HS-27A (cell line): ENCODE measurements at places on chromosomes 11 and 22.

- no peak for DNase-seq
These were observed 58.8 kb downstream of the CHRDL2 start for GRCh38 chr11:74672332-74672955.

- DNase-seq, result no peak
These were observed 5.6 kb downstream of the CD5 start for GRCh38 chr11:61107888-61108287.

DNA sequence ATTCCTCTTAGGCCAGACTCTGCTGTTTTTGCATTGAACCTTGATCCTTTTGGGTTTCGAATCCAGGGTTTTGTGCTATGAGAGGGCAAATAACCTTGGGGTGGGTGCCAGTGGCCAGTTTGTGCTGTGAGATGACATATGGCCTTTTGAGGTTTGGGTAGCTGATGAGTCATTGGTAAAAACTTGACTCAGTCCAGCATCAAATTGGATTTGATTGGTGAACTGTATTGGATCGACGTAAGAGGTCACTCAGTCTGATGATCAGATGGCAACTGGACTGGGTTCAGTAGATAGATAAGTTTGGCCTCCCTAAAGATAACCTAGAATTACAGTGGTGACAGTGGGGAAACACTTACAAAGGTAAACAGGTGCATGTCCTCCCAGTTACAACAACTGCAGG is 41.0 kb upstream of the XKR3 start:
- peak; percentile 68 for DNase-seq

- no peak for DNase-seq
These were observed 3.4 kb downstream of the OR10A6 start for GRCh38 chr11:7927635-7928034.

- DNase-seq, result no peak
These were observed 14.0 kb downstream of the RPUSD4 start for GRCh38 chr11:126197277-126197939.

GRCh38 chr11:83349296-83349695 is 63.1 kb upstream of the CCDC90B start:
- no peak for DNase-seq

GRCh38 chr11:27512238-27512637 is 5.7 kb upstream of the LIN7C start:
- no peak for DNase-seq

DNA sequence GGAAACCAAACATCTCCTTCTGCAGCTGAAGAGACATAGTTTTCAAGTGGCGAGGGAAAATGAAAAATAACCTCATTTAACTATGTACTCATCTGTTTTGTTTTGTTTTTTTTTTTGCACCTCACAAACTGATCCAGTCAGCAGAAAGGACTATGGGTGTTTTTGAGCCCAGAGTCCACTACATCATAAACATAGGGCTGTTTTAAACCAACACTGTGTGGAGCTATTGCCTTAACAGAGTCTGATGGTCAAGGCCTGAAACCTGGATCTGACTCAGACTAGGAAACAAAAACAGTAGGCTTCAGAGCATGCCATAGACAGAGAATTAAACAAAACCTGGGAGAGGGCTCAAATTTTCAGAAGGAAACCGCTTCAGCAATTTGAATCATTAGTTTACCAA is 99.3 kb upstream of the FSHB start:
- no peak for DNase-seq

DNA sequence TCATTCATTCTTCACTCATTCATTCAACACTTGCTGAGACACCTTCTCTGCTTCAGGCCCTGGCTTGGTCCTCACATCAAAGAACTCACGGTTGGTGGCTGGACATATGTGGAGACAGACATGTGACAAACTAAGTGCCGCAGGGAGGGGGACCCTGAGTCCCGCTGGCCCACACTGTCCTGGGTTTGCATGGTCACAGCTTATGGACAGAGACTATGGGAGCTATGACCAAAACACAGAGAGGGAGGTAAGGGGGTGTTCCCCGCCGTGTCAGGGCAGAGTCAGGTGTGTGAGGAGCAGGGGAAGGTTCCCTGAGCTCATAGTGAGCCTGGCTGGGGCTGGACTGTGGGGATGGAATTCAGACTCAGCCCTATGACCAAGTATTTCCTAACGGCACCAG is 123.1 kb downstream of the MPPED1 start:
- no peak for DNase-seq

GRCh38 chr22:27220339-27220738 is 563.0 kb downstream of the MIAT start:
- DNase-seq, result no peak

GRCh38 chr11:130523166-130523565 is 74.7 kb downstream of the ADAMTS15 start:
- DNase-seq, result no peak

- DNase-seq, result no peak
These were observed 13.6 kb downstream of the MRGPRD start for GRCh38 chr11:68966894-68967780.

DNA sequence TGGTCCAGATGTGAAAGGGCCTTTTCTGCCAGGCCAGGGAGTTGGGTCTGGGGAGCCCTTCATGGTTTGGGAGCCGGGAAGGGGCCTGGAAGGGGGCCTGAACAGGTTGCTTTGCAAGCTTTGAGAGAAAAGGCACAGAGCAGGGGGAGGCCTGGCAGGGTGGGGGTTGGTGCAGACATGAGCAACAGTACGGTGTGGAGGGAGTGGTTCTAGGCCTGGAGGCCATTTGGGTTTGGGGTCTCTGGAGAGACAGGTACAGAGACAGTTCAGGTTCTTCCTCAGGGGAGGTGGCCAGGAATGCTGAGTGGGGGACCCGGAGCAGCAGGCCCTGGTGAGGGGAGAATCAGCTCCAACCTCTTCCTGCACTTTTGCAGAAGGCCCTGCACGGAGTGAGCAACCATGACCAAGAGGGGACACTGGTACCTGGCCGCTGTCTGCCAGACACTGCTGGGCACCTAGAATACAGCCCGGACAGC is 1.4 kb downstream of the KDELR3 start:
- DNase-seq, result no peak

- no peak for DNase-seq
These were observed 35.7 kb downstream of the DAGLA start for GRCh38 chr11:61715867-61716266.

DNA sequence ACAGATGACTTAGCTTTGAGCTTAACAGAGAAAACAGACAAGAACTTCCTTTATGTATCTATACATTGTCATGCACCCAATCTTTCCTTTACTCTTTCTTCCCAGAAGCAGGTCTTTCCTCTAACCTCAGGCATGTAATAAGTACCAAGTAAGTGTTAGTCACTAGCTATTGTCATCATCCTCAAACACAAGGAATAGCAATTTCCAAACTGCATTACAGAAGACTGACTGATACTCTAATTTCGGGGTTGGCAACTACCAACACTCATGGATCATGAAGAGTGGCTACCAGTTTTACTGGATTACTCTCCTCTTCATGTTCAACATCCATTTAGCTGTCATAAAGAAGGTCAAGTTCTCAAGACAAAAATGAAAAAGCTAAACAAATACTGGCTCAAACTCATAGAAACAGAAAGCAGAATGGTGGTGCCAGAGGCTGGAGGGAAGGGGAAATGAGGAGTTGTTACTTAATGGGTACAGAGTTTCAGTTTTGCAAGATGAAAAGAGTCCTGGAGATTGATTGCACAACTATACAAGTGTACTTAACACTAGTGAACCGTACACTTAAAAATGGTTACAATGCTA is 111.6 kb downstream of the SIK3 start:
- no peak for DNase-seq

GRCh38 chr11:112156956-112157766 is 6.7 kb downstream of the IL18 start:
- peak; percentile 84 for DNase-seq

- DNase-seq, result no peak
These were observed 17.7 kb upstream of the SMIM35 start for GRCh38 chr11:118104491-118104890.

DNA sequence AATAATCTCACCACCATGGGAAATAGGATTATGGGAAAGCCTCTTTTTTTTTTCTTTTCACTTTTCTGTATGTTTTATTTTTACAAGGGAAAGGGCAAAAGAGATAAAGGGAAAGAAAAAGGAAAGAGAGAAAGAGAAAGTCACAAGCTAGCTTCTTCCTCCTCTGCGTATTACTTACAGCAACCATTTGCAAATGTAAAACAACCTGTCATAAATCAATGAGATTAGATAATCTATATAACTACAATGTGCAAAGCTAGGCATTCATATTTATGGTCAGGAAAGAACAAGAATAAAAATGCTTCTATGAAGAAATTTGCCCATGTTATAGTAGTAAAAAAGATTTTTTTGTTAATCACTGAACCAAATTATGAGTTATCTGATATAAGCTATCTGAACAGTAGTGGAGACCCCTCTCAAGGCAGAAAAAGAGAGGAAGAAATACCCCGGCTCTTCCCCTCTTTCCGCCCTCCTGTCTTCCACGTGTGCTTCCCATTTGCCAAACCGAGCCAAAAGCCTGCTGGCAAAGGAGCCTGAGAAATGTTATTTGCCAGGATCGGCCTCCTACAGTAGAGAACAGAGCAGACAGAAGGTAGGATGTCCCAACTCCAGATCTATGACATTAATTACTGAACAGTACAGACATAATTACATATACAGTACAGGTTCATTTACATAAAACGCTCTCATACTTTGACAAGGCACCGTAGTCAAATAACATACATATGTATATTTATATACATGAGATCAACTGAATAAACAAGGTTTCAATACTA is 50.2 kb downstream of the ARHGAP32 start:
- DNase-seq, result no peak

- DNase-seq, result no peak
These were observed 20.3 kb upstream of the DGKZ start for GRCh38 chr11:46326813-46327416.

- DNase-seq, result no peak
These were observed 386.3 kb downstream of the AASDHPPT start for GRCh38 chr11:106463796-106464201.

GRCh38 chr11:128596250-128596649 is 8.9 kb upstream of the ETS1 start:
- DNase-seq, result no peak

GRCh38 chr22:43090130-43090789 is 1.1 kb upstream of the TTLL1 start:
- DNase-seq, result peak; percentile 51

DNA sequence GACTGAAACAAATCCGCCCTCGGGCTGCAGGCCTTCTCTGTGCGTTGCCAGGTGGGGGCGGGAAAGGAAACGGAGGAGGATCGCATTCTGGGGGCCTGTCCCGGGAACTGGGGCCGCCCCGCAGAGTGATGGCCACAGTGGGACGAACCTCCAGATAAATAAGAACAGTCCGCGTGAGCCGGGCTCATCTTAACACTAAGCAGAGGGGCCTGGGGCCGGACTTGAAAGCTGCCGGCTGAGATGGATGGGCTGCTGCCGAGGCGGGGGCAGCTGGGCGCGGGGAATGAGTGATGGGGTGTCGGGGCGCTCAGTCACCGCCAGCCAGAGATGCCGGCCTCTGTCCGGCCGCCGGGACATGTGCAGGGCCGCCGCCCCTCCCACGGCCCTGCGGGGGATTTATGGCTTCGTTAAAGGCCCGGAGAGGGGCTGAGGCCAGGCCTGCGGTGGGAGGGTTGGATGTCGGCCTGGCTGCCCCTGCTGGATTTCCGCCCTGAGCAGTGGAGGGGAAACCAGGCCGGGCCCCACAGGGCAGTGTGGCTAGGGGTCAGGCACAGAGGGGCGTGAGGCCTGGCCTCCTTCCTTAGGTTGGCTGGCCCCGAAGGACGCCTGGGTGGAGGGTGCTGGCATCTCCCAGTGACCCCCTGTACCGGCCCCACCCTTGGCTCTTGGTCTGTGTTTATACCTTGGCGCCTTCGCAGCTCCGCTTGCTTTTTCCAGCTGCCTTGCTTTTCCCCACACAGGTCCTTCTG is 45.3 kb upstream of the CD82 start:
- no peak for DNase-seq

DNA sequence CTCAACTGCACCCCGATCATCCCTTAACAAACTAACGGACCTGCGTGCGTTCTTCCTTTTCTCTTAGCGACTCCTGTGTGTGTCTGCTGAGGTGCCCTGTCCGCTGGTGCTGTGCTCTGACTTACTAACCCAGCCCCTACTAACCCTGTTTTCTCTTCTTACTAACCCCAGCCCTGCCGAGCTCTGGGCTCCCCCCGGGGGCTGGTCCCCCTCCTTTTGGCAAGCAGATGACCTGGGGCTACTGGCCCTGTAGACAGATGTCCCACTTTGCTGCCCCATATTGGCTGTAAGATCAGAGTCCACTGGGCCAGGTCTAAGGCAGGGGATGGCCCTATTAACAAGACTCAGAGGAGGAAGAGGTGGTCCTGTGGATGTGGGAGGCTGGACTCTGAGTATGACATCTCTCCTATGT is 14.7 kb downstream of the MIAT start:
- DNase-seq, result no peak

DNA sequence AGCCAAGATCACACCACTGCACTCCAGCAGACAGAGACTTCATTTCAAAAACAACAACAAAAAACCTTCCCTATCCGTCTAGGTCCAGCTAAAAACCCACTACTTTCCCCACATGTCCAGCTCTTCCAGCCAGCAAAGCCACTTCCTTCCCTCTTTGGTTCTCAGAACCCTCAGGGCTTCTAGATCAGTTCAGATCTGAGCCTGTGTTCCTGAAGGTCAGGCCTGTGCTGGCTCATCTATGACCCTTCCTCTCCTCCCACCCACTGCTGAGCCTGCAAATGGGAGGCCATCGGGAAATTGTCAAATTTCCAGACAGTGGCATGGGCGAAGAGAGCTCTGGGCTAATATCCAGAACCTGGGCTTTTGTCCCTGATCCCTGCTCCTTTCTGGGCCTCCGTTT is 37.8 kb downstream of the SLCO2B1 start:
- no peak for DNase-seq

DNA sequence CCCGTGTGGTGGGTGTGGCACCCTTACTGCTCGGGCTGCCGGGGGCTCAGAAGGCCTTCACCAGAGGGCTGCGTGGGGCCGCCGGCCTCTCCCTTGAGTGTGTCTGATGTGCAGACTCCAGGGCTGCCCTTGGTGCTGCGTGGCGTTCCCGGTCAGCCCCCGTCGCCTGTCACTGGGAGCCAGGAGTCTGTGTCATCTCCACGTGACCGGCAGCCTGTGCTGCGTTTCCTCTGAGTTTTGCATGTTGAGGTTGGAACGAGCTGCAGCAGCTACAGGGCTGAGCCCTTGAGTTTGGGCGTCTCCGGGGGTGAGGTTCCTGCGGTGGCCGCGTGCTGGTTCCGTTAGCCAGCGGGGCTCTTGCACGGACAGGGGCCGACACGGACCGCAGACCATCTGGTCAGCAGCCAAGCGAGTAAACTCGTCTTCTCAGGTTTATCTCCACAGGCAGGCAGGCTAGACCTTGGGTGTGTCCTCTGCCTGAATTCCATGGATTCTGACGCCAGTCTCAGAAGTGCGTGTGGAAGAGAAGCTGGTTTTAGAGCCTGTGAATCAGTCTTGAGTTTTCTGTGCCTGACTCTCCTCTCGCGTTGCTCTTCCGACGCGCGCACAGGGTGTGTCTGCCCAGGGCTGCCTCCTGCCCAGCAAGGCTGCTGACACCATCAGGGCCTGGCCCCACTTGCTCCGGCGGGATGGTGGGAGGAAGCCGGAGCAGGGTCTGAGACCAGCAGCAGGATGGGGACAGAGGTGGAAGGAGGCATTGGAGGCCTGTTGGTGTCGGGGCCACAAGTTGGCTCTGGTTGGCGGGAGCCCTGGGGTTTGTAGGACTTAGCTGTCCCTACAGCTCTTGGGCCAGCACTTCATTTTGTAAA is 10.5 kb downstream of the PTDSS2 start:
- no peak for DNase-seq
